ENCODE measurements at places on chromosomes 1 and 21. TPM values are rescaled to one million over a fixed set of nuclear protein-coding genes. Genes with fewer than 3 reads are reported as not detected.

GRCh38 chr1:115545096-115545720, 96.6 kb upstream of the VANGL1 start:
- H3K4me1 ChIP-seq: no peaks in the 10 kb centered on the region
- H3K36me3 ChIP-seq: no peaks in the 10 kb centered on the region

- H3K36me3 ChIP-seq: no peaks in the 10 kb centered on the region
- no peak overlapping the region for H3K4me3 ChIP-seq
- H3K27me3 ChIP-seq: no peaks in the 10 kb centered on the region
- DNase-seq: peak; percentile 93
These were observed 17.9 kb downstream of the CSRP1 start for GRCh38 chr1:201488830-201489589.

GUCA2B gene
- not detected for polyA plus RNA-seq

DNA sequence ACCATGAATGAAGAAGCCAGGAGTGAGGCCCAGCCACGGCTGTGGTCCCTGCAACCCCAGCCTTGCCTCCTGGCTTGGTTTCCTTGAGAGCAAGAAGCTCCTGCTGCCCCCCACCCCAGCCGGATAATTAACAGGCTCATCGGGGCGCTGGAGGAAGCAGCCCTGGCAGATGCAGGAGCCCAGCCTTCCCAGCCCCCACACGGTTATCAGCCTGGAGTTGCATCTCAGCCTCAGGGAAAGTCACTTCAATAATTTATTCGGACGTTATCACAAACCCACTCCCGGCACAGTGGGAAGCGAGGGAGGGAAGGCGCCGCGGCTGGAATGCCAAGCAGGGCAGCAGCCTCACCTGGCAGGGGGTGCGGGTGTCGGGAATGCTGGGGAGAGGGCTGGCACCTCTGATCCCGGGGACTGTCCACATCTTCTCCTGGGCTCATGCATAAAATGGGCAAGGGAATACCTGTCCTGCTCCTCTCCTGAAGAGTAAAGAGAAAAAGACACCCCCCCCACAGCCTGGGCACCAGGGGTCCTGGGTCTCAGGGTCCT, 43.3 kb upstream of the LRP8 start:
- H3K4me3 ChIP-seq: no peak overlapping the region
- H3K27ac ChIP-seq: no peak overlapping the region

- no peaks in the 10 kb centered on the region for H3K36me3 ChIP-seq
- DNase-seq: no peak
- H3K27me3 ChIP-seq: no peaks in the 10 kb centered on the region
- no peaks in the 10 kb centered on the region for H3K4me1 ChIP-seq
These were observed 10.6 kb downstream of the PGBD5 start for GRCh38 chr1:230415405-230416132.

GRCh38 chr1:159266832-159267231, 35.3 kb upstream of the FCER1A start:
- no peak for DNase-seq
- H3K4me3 ChIP-seq: no peak overlapping the region
- H3K27me3 ChIP-seq: no peaks in the 10 kb centered on the region
- H3K36me3 ChIP-seq: no peaks in the 10 kb centered on the region
- H3K4me1 ChIP-seq: no peaks in the 10 kb centered on the region
- no peak overlapping the region for H3K27ac ChIP-seq

GRCh38 chr1:206967096-206967849, 3.0 kb downstream of the FCAMR start:
- H3K27me3 ChIP-seq: peaks cover 4% of the 10 kb centered on the region
- no peaks in the 10 kb centered on the region for H3K36me3 ChIP-seq
- DNase-seq: peak; percentile 81
- H3K4me1 ChIP-seq: no peaks in the 10 kb centered on the region
- no peak overlapping the region for H3K4me3 ChIP-seq
- no peak overlapping the region for H3K27ac ChIP-seq

JAM2 gene
- 3.1 TPM for polyA plus RNA-seq

ZNF648 gene
- polyA plus RNA-seq: not detected

- DNase-seq: no peak
- H3K4me1 ChIP-seq: peaks cover 14% of the 10 kb centered on the region
- H3K36me3 ChIP-seq: no peaks in the 10 kb centered on the region
These were observed 8.3 kb downstream of the RIPK4 start for GRCh38 chr21:41758550-41758949.

DNA sequence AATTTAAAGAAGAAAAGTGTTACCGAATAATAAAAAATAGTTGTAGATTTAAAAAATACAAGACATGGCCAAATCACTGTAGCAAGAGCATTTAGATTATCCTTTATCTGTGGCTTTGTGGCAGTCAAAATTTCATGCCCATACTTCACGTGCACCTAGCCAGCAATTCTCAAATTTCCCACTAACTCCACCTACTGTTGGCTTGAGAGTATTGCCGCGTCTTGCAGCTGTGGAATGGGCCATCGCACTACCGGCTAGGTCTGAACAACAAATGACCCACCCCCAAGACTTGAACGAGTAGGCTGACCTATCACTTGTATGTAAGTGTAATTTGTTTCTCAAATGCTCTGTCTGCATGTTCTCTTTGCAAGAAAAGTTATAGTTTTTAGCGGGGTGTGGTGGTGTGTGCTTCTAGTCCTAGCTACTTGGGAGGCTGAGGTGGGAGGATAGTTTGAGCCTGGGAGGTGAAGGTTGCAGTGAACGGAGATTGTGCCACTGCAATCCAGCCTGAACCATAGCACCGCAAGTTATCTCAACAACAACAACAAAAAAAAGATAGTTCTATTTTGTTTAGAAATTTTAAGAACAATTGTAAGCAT, 4.1 kb downstream of the KRTAP13-4 start:
- H3K4me3 ChIP-seq: no peak overlapping the region
- H3K36me3 ChIP-seq: no peaks in the 10 kb centered on the region
- H3K27ac ChIP-seq: no peak overlapping the region
- H3K4me1 ChIP-seq: no peaks in the 10 kb centered on the region
- peak; percentile 35 for DNase-seq
- H3K27me3 ChIP-seq: no peaks in the 10 kb centered on the region

DNA sequence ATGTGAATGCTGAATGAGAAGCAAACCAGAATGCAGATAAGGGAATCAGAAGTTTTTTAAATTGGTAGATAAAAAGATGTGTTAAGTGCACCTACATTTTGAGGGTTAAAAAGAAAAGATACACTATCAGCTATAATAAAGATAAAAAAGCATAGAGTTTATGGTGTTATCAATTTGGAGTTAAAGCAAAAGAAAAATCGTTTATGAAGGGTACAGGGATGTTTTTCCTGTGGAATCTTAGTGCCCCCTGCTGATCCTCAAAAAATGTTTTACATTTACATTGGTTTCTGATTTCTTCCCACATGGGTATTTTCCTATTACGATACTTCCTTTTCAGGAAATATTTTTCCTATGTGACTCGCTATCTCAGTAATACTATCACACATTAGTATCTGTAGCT, 293.5 kb downstream of the MRPL39 start:
- no peaks in the 10 kb centered on the region for H3K36me3 ChIP-seq
- peak; percentile 11 for DNase-seq
- H3K4me3 ChIP-seq: no peak overlapping the region
- no peak overlapping the region for H3K27ac ChIP-seq
- H3K4me1 ChIP-seq: no peaks in the 10 kb centered on the region

DNA sequence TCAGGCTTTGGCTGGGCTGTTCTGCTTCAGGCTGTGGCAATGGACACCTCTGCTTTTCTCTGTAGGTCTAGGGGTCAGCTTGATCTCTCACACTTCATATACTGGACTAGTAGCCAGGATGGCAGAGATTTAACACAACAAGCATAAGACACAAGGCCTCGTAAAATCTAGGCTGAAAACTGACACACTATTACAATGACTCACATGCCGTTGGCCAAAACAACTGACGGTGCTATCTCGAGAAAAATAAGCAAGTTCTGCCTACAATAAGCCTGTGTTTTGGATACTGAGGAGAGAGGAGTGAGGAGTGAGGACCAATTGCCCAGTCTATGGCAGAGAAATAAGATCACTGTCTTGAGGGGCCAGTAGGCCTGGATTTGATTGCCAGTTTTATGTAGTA, 840.7 kb upstream of the ADAMTS5 start:
- H3K36me3 ChIP-seq: no peaks in the 10 kb centered on the region
- DNase-seq: no peak
- H3K27ac ChIP-seq: no peak overlapping the region

GRCh38 chr1:160626509-160627342, 20.1 kb downstream of the SLAMF1 start:
- H3K27ac ChIP-seq: no peak overlapping the region
- no peaks in the 10 kb centered on the region for H3K4me1 ChIP-seq
- H3K4me3 ChIP-seq: no peak overlapping the region
- H3K36me3 ChIP-seq: no peaks in the 10 kb centered on the region

DNA sequence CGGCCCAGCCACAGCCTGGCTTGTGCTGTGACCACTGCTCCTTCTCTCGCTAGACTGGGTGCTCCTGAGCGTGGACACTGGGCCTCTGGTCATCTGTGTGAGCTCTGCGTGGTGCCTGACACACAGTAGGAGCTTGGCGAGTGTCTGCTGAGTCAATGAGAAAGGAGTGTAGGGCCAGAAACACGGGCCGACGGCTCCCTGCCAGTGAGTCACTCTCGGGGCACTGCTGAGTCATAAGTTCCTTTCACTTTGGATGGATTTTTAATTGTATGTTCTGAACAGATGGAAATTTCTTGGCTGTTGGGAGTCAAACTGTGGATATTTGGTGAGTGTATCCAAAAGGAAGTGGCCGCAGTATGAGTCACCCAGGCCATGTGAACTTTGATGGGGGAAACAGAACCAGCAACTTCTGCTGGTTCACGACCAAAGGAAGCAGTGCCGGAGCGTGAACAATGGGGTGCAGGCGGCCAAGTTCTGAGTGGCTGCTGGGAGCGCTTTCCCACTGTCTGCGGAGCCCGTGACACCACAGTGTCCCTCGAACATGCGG, 41.0 kb upstream of the COL18A1 start:
- no peaks in the 10 kb centered on the region for H3K27me3 ChIP-seq
- peak; percentile 99 for DNase-seq
- H3K4me3 ChIP-seq: no peak overlapping the region

GRCh38 chr1:1217621-1218523, 3.9 kb upstream of the TNFRSF4 start:
- no peaks in the 10 kb centered on the region for H3K4me1 ChIP-seq
- no peak overlapping the region for H3K27ac ChIP-seq
- no peaks in the 10 kb centered on the region for H3K27me3 ChIP-seq
- DNase-seq: no peak
- H3K36me3 ChIP-seq: peaks cover 24% of the 10 kb centered on the region

DNA sequence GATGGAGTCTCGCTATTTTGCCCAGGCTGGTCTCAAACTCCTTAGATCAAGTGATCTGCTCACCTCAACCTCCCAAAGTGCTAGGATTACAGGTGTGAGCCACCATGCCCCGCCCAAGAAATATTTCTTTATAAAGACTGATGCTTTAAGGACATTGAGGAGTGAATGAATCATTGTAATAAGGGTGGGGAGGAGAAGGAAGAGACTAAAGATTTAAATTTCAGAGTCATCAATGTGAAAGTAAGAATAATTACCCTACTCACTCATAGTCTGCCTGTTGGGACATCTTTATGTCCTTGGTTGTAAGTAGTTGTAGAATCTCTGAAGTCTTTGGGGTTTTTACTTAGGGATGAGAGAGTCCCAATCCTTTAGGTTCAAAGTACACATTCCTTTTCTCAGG, 7.3 kb downstream of the KDM1A start:
- H3K27me3 ChIP-seq: no peaks in the 10 kb centered on the region
- no peak for DNase-seq

DNA sequence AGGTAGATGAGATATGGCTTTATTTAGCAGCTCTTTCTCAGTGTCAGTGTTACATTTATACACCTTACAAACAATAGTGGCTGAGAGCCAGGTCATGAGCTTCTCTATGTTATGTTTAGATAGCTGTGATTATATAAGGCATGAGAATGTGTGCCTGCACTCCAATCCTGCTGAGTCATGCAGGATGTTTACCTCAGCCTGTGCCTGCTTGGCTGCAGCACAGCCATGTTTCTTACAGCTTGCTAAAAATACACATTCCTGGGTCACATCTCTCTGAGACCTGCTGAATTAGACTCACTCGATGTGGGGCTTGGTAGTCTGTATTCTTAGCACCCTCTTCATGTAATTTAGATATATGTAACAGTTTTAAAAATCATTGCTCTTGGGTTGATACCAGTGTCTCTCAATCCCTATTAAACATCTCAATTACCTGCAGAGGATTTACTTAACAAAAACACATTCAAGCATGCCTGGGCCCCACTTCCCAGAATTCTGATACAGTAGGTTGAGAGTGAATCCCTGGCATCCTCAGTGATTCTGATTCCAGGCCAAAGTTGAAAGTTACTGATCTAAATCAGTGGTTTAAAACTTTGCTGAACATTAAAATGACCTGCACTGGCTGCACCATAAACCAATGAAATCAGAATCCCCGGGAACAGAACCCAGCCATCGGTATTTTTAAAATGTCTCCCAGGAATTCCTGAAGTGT, 107.5 kb downstream of the GDAP2 start:
- no peak overlapping the region for H3K27ac ChIP-seq
- no peaks in the 10 kb centered on the region for H3K4me1 ChIP-seq
- no peaks in the 10 kb centered on the region for H3K27me3 ChIP-seq

OVAAL gene
- 2.5 TPM for polyA plus RNA-seq

DNA sequence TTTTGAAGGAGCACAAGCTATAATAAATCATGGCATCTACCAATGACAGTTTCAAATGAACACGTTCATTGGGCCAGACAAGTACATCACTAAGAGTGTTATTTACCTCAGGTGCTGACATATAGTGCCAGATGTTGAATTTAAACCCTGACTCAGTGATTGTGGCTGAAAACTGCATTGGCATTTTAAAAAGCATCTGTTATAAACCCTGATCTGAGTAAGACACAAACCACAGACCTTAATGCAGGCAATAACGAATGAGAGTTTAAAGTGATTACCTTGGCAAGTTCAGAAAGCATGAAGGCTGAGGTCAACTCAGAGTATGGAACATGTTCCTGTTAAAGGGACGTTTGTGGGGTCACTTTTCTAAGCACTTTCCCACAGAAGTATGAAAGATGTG, 865.1 kb upstream of the TMPRSS15 start:
- no peak overlapping the region for H3K4me3 ChIP-seq
- no peaks in the 10 kb centered on the region for H3K27me3 ChIP-seq
- H3K27ac ChIP-seq: no peak overlapping the region
- H3K36me3 ChIP-seq: no peaks in the 10 kb centered on the region

TMEM61 gene
- polyA plus RNA-seq: not detected

YTHDF2 gene
- 84.0 TPM for polyA plus RNA-seq

DNA sequence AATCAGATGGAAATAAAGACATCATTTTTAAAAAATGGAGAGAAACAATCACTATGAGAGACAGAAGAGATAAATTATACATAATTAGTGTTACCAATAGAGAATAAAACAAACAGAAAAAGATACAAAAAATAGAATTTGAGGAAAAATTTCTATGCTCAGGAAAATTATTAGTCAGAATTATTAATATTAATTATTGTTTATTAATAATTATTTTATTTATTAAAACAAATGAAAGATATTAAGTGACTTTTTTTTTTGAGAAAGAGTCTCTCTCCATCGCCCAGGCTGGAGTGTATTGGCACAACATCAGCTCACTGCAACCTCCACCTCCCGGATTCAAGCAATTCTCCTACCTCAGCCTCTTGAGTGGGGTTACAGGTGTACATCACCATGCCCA, 299.8 kb upstream of the NR5A2 start:
- DNase-seq: no peak
- H3K4me1 ChIP-seq: no peaks in the 10 kb centered on the region
- no peak overlapping the region for H3K4me3 ChIP-seq
- H3K36me3 ChIP-seq: no peaks in the 10 kb centered on the region

- H3K4me1 ChIP-seq: no peaks in the 10 kb centered on the region
- no peak overlapping the region for H3K27ac ChIP-seq
- no peaks in the 10 kb centered on the region for H3K27me3 ChIP-seq
- H3K4me3 ChIP-seq: no peak overlapping the region
These were observed 6.4 kb downstream of the GSTM5 start for GRCh38 chr1:109718495-109718894.
